ENCODE measurements at places on chromosomes 12 and 14. TPM values are rescaled to one million over a fixed set of nuclear protein-coding genes. Genes with fewer than 3 reads are reported as not detected.
A peak's percentile ranks its signal among the peaks of the same experiment; 100 is the strongest.

- DNase-seq = peak; percentile 95
Observed at GRCh38 chr12:76020281-76020680, 11.3 kb downstream of the PHLDA1 start.

GRCh38 chr14:103527408-103528145, 1.4 kb upstream of the TRMT61A start:
- no peak for DNase-seq

DNA sequence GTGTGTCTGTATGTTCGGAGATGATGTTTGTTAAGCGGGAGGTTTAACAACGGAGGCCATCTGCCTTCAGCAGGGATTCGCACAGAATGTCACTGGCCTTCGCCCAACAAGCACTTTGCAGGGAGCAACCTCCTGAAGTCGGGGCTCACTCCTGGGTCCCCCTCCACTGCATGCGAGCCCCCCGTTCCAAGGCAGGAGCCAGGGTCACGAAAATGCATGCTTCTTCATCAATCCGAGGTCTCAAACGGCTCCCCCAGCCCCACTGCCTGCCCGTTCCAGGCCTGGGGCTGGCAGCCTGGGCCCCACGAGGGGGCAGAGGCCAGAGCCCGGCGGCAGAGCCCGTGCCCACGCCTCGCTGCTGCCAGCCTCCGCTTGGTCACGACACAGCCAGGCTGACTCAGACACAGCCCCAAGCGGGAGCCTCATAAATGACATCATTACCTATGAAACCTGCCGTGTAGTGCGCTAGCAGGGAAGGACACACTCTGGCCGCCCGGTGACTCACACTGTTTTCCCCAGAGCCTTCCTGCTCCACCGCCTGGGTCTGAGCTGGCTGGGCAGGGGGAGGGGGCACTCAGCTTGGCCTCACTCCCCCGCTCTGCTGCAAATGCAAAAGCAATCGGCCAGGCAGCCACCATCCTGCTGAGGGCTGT, 169.5 kb upstream of the RTL1 start:
- DNase-seq = peak; percentile 78

- no peak for DNase-seq
Observed at GRCh38 chr12:64061868-64062375, 160.2 kb downstream of the KICS2 start.

The CACNA1C gene
- polyA plus RNA-seq = not detected
